CD4-positive, alpha-beta T cell treated with Interleukin-4 for 4 hours (primary cell): ENCODE measurements at places on chromosomes 2 and 18.

DNA sequence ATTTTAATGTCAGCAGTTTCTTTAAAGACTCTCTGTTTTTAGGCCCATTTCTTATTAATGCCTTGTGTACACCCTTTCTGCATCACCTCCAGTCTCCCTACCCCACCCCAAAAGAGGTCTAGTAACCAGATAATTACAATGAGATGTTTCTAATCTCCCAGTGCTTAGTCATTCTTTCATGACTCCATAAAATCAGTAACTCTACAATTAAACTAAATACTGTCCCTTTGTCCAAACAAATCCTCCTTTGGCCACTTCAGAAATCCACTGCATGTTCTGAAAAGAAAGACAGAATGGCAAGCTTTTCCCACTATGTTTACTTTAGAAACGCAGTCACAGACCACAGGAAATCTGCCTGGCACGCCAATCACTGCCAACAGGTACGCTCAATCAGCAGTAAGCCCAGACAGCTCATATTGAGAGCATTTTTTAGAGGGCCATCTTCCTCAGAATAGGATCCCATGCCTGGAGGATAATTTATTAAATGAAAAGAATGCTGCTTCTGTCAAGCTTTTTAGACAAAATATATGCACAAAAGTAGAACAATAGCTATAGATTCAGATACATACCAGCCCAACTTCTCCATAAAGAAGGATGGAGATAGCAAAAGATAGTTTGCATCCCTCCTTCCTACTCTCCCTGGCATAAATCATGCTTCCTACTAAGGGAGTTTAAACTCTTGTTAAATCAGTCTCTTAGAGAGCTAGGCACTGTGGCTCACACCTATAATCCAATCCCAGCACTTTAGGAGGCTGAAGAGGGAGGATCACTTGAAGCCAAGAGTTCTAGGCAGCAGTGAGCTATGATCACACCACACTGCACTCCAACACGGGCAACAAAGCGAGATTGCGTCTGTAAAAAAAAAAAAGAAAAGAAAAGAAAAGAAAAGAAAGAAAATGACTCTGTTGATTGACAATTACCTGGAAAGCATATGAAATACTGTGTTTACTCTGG, 14.6 kb downstream of the CLASP1 start:
- no peak for DNase-seq

GRCh38 chr18:78901923-78902794, 77.5 kb upstream of the SALL3 start:
- DNase-seq, result no peak

- DNase-seq, result no peak
Measured at GRCh38 chr18:36808681-36809080, 20.1 kb downstream of the TPGS2 start.

- DNase-seq, result no peak
Measured at GRCh38 chr2:189249171-189249570, 69.6 kb upstream of the COL5A2 start.

GRCh38 chr2:143482771-143483170, 353.6 kb downstream of the ARHGAP15 start:
- no peak for DNase-seq

DNA sequence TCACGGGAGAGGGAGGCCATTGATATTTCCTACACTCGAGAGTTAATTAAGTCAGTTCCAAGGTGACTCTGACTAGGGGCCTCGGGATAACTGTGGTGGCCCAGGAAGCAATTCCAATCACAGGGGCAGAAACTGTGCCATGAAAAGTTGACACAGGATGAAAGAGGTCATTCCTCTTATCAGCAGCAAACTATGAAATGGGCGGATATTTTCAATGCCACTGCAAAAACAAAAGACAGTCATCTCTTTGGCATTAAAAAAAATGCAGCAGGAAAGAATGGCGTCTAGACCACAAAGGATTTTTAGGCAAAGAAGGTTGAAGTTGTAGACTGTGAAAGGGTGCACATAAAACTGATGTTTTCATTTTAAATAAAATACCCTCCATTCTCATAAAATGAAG, 50.0 kb downstream of the TGIF1 start:
- no peak for DNase-seq

DNA sequence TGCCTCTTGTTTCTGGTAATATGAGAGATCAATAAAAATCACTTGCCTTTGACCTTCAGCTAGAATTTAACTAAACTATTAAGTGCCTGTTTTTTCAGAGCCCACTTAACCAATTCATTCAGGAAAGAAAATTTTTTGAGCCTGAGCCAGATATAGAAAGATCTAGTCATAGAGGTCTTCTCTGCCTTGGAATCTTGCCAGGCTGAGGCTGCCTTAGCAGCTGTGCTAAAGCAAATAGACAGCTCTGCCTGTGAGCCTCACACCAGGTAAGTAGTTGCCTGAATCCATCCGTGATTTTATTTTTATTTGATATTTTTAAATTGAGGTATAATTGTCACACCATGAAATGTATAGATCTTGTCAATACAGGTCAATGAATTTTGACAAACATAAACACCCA, 27.4 kb downstream of the EVX2 start:
- DNase-seq, result no peak

- DNase-seq, result no peak
Measured at GRCh38 chr18:78739115-78739514, 240.5 kb upstream of the SALL3 start.

DNA sequence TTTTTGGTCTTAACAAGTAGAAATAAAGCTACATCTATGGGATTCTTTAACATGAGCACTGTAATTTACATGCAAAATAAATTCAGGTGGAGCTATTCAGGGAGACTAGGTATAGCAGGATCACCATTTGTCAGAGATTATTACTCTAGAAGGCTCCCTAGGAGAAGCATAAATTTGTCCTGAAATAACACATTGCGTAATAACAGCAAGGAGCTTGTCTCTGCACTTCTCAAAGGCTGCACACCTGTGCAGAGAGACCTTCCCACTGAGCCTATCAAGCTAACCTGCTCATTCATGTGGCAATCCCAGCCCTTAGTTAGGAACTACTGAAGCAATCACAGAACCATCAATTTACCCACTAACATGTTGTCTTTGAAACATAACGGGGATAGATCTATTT, 437.4 kb upstream of the MC4R start:
- DNase-seq, result no peak

DNA sequence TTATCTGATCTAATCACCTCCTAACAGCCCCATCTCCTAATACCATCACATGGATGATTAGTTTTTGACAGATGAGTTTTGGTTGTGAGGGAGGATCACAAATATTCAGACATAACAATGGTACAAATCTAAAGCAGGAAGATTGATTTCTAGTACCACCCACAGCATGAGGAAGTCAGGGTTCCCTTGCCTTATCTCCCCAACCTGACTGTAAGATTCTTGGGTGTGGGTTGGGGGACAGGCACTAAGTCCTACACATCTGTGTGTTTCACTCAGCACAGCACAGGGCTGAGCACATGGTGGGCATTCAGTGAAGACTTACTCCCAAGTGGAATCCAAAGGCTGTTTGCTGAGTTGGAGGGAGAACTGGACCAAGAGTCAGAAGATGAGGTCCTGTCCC, 93.8 kb upstream of the CXCR4 start:
- no peak for DNase-seq

DNA sequence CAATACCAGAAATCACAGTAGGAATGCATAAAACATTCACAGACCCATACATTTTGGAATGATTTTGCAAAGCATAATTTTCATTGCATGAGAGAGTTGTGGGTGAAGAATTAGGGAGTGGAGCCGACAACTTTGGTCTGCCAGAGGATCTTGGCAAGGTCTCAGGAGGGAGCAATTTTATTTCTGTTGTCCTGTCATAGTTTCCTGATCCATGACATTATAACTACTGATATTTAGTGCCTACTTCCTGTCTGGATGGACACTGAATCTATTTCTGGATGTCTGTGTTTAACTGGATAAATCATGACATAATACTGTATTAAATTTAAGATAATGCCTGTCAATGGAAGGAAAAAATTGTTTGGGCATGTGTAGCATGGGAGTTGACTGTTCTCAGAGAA, 2.4 kb downstream of the ITGA4 start:
- DNase-seq, result no peak

GRCh38 chr2:101388232-101388631, 929 bp upstream of the CREG2 start:
- no peak for DNase-seq

DNA sequence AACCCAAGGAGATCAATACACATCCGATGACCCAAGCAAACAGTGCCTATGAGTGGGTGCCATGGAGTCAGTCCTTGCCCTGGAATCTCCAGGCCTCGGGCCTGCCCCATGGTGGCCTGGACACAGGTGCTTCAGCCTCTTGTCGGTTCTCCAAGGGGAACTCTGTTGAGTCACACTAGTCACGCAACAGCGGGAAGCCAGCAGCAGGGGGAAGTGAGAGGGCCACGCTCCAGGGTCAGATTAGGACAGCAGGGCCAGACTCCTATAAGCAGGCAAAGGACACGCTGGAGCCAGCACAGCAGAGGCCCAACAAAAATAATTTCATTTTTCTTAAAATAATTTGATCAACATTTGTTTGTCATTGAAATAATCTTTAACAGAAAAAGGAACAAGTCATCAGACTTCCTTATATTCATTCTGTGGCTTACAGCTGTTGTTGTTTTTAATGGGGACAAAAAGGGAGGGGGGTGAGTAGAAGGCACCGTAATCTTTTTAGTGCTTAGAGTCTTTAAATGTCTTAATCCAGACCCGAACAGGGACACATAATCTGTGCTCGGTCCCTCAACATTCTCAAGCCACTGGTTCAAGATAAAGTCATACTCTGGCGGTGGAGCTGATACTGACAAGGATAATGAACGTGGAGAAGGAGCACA, 16.4 kb upstream of the ARMC9 start:
- DNase-seq, result peak; percentile 14

DNA sequence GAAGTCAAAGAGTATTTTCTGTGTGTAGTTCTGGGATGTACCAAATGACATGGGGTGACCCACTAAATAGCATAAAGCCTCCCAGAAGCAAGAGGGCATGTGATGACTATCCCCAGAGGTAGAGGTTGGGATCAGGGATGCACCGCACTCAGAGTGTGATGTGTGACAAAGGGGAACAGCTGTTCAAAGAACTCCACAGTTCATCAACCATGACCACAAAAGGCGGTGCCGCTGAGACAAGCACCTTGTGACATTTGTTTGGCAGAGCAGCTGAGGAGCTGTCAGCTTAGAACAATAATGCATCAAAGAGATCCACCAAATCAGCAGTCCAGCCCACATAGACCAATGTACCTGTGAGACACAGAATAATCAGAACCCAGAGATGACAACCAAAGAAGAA, 81.3 kb downstream of the VWC2L start:
- DNase-seq, result no peak

DNA sequence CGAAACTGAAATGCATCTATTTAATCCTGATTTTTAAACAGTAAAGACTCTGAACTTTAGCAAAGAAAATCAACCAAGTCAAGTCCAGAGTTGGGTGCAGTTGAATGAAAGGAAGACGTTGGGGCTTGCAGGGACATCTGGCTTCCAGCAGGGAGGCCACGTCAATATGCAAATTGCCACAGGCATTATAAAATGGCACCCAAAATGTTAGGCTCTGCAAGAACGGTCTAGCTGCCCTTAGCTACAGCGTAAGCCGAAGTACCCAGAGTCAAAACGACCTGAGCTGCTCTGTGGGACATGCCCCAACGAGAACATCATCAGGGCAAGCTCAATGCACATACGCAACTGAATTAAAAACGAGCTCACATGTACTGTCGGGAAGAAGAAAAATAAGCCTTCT, 30.7 kb downstream of the DOCK10 start:
- DNase-seq, result no peak

- no peak for DNase-seq
Measured at GRCh38 chr2:46569766-46570165, 90.4 kb downstream of the TMEM247 start.

DNA sequence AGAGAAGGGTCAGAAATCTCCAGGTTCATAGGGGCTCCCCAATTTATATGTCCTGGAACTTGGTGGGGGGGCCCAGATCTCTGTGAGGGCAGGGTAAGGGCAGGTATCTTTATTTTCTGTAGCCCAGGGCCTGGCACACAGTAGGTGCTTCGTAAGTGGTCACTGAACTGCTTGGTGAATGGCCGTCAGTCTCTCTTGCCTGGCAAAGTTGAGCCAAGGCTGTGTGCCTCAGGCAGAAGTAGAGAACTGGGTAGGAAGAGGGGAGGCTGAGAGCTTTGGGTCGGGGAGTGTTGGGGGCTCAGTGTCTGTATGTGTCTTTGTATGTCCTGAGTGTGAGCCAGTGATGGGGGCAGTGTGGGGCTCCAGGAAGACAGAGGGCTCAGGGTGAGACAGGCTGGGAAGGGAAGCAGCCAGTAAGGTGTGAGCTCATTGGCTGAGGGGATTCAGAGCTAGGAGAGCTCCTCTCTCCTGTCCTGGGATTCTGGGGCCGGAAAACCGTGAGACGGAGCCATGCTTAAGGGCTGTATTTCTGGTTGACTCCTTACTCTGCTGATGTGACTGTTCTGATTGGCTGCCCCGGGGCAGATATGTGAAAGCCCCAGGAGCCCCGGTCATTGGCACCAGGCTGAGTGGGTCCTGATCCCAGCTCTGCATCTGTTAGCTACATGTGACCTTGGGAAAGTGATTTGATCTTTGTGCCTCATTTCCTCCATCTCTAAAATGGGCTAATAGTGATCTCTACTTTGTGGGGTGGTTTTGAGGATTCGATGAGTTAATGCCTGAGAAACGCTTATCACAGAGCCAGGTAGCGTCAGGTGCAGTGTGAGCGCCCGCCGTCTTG, 30.3 kb downstream of the STEAP3 start:
- DNase-seq, result no peak

DNA sequence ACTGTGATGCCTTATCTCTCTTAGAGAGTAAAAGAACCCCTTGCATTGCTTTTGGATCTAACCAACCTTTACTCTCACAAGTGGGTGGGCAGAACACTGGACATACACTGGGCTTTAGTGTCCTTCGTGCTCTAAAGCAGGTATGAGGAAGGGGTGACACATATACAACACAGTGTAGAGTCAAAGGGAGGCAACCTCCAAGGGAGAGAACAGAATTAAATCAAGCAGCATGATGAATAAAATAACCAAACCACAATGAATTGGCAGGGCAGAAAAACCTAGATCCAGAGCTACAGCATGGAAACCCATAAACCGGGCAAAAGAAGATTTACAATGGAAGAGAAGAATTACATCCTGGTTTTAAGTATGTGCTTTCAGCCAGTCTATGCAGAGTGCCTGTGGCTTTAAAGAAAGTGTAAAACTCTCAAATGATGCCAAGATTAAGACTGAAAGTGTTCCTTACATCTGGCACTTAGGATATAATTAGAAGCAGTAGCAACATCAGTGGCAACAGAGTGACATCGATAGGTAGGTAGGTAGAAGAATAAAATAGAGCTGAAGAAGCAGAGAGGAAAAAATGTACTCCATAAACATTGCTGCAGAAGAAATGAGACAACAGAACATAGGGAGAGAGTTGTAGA, 191.7 kb upstream of the ZC3H15 start:
- no peak for DNase-seq

DNA sequence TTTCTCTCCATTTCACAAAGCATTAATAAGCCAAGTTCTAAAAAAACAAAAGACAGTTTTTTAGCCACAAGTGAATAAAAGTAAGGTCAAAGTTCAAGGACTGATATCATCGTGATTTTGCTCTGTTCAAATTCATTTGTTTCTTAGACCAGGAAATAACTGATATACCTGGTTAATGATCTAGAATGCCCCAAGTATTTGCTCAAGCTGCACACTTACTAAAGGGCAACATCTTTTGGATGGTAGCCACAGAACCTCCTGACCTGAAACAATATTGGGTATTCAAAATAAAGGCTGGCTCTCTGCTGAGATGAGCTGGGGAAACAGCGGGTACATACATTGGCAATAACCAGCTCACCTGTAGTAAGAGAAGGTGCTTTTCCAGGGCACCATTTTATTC, 314.7 kb upstream of the LYPD1 start:
- DNase-seq, result no peak

- no peak for DNase-seq
Measured at GRCh38 chr18:31223371-31223770, 60.7 kb upstream of the DSC1 start.

- no peak for DNase-seq
Measured at GRCh38 chr18:21449367-21450290, 150.9 kb downstream of the ESCO1 start.
